Activated T-cell treated with anti-CD3 and anti-CD28 coated beads for 24 hours (primary cell): ENCODE measurements at places on chromosomes 7 and 10.

GRCh38 chr10:97999066-97999922, 31.1 kb downstream of the CRTAC1 start:
- no peak for DNase-seq

- DNase-seq = no peak
Measured at GRCh38 chr7:102296179-102296438, 9.4 kb downstream of the SH2B2 start.

DNA sequence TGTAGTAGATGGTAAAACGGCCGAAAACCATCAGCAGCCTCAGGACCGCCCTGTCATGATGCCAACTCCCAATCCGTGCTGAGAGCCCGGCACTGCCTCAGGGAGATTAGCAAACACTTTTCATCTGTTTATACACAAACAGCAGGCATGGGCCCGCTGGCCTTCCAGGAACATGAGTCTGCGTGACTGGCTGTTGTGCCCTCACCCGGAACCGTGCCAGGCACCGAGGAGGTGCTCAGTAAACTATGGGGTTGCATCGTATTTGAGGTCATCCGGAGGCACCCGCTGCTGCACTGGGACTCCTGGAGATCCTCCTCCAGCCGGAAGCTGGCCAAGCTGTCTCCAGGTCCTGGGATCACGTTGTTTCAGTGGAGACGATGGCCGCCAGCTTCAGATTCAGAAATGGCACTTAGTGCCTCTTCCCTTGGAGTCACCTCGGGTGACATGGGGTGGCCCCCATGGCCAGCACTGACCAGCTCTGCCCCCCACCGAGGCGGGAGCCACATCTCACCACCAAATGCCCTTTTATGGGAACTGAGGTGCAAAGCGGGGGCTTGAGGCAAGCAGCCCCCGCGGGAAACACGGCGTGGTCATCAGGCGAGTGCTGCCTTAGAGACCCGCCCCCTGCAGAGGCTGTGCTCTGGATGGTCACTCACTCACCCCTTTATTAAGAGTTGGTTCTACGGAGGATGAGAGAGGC, 585.9 kb downstream of the PTPRN2 start:
- DNase-seq = no peak

DNA sequence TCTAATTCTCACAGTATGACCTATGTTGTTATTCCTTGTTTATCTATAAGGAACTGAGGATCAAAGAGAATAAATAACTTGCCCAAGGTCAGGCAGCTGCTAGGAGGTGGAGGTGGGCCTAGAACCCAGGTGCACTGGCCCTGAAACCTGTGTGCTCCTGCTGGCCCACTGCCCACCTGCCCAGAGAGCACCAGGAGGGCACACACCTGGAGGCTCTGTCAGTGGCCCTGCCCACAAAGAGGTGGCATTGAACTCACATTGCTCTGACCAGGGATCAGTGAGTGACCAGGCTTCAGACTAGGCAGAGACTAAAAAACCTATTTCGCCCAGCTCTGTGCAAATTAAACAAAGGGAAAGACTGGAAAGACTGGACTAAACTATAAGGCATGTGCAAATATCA, 210.6 kb downstream of the TNS3 start:
- DNase-seq = no peak

DNA sequence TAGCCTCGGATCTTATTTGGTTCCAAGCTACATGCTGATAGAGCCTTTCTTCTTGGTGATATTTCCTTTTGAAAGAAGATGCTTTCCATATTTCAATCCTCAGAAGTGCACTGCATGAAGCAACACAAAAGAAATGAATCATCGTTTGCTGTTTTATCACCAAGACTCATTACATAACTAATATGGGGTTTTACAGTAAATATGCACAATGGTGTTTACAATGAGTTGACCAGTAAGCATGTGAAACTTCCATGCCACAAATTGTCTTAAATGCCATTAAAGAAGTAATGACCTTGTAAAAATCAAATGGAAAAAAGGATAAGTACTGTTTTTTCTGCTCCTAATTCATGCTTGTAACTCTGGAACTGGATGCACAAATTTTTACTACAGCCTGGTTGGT, 1017.0 kb upstream of the GHITM start:
- no peak for DNase-seq

DNA sequence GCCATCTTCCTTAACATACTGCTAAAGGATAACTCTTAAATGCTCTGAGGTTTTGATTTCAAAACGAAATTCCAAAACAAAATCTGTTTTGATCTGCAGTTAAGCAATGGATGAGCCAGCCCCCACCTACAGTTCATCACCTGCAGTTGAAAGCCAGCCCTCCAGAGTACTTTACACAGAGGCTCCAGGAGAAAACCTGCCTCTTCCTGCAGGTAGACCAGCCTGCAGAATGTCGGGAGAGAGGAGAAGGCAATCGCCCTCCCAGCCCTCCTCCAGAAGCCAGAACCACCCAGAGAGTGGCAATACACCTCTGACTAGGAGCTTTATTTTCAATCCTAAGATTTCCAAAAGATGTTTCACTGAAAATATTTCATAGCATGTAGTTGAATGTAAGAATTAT, 798.1 kb downstream of the GATA3 start:
- DNase-seq = no peak

DNA sequence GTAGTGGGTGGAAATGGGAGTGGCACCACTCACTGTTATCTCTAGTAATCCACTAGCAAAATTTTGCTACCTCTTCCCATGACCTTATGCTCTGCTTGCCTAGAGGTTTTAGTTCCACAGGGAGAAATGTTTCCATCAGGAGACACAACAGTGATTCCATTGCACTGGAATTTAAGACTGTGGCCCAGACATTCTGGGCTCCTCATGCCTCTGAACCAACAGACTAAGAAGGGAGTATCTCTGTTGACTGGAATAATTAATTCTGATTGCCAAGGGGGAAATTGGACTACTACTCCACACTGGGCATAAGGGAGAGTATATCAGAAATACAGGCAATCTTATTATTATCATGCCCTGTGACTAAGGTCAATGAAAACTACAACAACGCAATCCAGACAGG, 16.2 kb upstream of the BRAF start:
- no peak for DNase-seq

GRCh38 chr7:99409806-99410205, 1.0 kb downstream of the BUD31 start:
- no peak for DNase-seq

GRCh38 chr10:29534590-29534989, 100.2 kb downstream of the SVIL start:
- no peak for DNase-seq

- DNase-seq = no peak
Measured at GRCh38 chr7:112063974-112064373, 142.2 kb downstream of the DOCK4 start.
